Right lung (tissue), 10 donors: ENCODE measurements at places on chromosomes 2 and 18. TPM values are rescaled to one million over a fixed set of nuclear protein-coding genes. Genes with fewer than 3 reads are reported as not detected.
A peak's percentile ranks its signal among the peaks of the same experiment; 100 is the strongest.

The CAPN13 gene
- 1.1 TPM for polyA plus RNA-seq

DNA sequence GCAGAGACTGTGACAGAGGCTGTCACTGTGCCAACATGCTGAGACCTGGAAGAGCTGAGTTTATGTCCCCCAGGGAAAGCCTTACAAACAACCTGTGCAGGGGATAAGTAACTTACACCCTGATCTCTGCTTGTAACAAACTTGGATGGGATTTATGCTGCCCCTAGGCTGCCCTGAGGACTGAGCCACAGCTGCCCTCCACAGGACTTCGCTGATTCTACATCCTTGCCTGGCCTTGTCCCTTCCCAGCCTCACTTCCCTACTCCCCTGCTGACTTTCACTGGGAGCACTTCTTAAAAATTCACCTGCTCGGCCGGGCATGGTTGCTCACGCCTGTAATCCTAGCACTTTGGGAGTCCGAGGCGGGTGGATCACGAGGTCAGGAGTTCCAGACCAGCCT, 45.9 kb upstream of the ASAP2 start:
- no peak for DNase-seq

DNA sequence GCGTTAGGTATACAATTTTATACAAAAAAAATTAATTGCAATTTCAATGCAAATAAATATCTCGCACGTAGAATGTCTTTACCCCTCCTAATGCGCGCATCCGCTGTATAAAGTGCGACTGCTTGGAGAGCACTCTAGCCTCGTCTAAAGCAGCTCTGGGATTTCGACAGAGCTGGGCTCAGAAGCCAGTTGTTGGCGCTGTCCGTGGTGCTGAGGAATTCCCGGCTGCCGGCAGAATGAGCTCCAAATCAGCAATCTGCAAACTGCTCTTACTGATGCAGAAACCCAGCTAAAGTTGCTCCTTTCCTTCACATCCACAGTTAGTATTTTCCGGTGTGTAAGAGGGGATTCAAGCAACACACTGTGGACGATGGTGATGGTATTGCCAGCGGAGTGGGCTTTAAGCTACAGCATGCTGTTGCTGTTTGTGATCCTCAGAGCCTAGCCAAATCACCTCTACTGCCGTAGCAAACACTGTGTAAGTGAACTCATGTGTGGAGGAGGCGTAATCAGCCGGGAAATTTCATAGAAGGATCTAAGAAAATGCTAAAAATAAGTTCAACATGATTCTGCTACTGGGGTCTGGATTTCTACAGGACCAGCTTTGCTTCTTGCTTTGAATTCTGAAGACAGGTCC, at the start of gene VWC2L:
Gene VWC2L, plus strand, starts transcription at position 137 of the 637 bp plus-strand sequence. CDS start 3,140 bp downstream, outside the sequence.
- peak; percentile 76 for DNase-seq

GRCh38 chr2:40273734-40274182, 178.1 kb downstream of the SLC8A1 start:
- peak; percentile 57 for DNase-seq

- DNase-seq, result no peak
These were observed 168.7 kb downstream of the KCNS3 start for GRCh38 chr2:18047213-18047611.
